ENCODE measurements at places on chromosomes 7 and 10. TPM values are rescaled to one million over a fixed set of nuclear protein-coding genes. Genes with fewer than 3 reads are reported as not detected.

DNA sequence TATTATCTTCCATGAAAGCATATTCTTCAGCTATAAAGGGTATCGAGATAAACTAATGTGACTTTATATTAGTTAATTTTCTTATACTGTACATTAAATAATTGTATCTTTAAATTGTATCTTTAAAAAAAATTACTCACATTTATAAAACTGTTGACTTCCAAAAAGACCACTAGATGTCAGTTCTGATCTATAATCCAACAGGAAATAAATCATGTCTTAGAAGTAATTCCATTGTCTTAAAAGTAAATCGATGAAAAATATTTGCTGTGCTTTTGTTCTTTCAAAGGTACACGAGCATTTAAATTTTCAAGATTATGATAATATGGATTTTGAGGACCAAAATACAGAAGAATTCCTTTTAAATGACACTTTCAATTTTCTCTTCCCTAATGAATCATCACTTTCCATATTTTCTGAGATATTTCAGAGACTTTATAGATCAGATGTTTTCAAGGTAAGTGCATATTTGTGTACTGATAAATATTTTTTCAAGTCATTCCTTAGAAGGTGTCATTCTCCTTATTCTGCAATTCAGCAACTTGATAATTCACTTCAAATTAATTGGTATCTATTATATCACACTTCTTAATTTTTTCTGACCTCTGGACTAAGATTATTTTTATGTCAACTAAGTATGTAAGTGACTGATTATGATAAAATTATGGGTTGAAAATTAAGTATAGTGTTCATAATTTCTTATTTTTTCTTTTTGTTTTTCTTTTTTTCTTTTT is 138.5 kb downstream of the CPED1 start:
- H3K36me3 ChIP-seq, result no peaks in the 10 kb centered on the region
- H3K27ac ChIP-seq, result no peak overlapping the region
- H3K4me1 ChIP-seq, result no peaks in the 10 kb centered on the region
- H3K4me3 ChIP-seq, result no peak overlapping the region

- no peaks in the 10 kb centered on the region for H3K27me3 ChIP-seq
- peaks cover 8% of the 10 kb centered on the region for H3K4me1 ChIP-seq
- H3K36me3 ChIP-seq, result no peaks in the 10 kb centered on the region
- H3K27ac ChIP-seq, result no peak overlapping the region
- no peak overlapping the region for H3K4me3 ChIP-seq
These were observed 477.5 kb upstream of the SEMA3D start for GRCh38 chr7:85664341-85664740.

- no peak for DNase-seq
- H3K4me1 ChIP-seq, result no peaks in the 10 kb centered on the region
- no peak overlapping the region for H3K4me3 ChIP-seq
- peaks cover 4% of the 10 kb centered on the region for H3K36me3 ChIP-seq
These were observed 109.9 kb upstream of the ABI1 start for GRCh38 chr10:26970667-26971066.

GRCh38 chr10:131210181-131210580 is 101.3 kb downstream of the TCERG1L start:
- H3K27ac ChIP-seq, result no peak overlapping the region
- no peaks in the 10 kb centered on the region for H3K36me3 ChIP-seq
- DNase-seq, result no peak

- H3K27ac ChIP-seq, result no peak overlapping the region
- peaks cover 16% of the 10 kb centered on the region for H3K4me1 ChIP-seq
- DNase-seq, result peak; percentile 79
- H3K36me3 ChIP-seq, result peaks cover 7% of the 10 kb centered on the region
- no peaks in the 10 kb centered on the region for H3K27me3 ChIP-seq
- no peak overlapping the region for H3K4me3 ChIP-seq
These were observed 3.4 kb upstream of the C10orf88 start for GRCh38 chr10:122957474-122957873.

- no peaks in the 10 kb centered on the region for H3K36me3 ChIP-seq
- no peak for DNase-seq
These were observed 676.3 kb upstream of the KCND2 start for GRCh38 chr7:119596651-119597050.

DNA sequence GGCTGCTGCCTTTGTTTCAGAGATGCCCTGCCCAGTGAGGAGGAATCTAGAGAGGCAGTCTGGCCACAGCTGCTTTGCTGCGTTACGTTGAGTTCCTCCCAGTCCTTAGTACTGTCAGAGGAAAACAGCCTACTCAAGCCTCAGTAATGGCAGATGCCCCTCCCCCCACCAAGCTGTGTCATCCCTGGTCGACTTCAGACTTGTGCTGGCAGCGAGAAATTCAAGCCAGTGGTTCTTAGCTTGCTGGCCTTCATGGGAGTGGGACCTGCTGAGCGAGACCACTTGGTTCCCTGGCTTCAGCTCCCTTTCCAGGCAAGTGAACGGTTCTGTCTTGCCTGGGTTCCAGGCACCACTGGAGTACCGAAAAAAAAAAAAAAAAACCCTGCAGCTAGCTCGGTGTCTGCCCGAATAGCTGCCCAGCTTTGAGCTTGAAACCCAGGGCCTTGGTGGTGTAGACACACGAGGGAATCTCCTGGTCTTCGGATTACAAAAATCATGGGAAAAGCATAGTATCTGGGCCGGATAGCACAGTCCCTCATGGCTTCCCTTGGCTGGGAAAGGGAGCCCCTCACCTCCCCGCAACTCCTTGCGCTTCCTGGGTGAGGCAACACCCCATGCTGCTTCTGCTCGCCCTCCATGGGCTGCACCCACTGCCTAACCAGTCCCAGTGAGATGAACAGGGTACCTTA is 9.1 kb downstream of the SDHAF3 start:
- no peaks in the 10 kb centered on the region for H3K36me3 ChIP-seq
- no peak overlapping the region for H3K4me3 ChIP-seq
- no peak overlapping the region for H3K27ac ChIP-seq
- DNase-seq, result no peak
- no peaks in the 10 kb centered on the region for H3K27me3 ChIP-seq

The TRIM73 gene
- 3.7 TPM for total RNA-seq

The NODAL gene
- total RNA-seq, result not detected

The GJD4 gene
- total RNA-seq, result not detected

The SFRP4 gene
- total RNA-seq, result not detected

The ABCB1 gene
- not detected for total RNA-seq

The NT5C3A gene
- total RNA-seq, result 35.4 TPM

Data from MCF 10A (cell line).